ENCODE measurements at places on chromosomes 2 and 18.

- DNase-seq, result no peak
Measured at GRCh38 chr18:13447621-13448334, 229.2 kb downstream of the LDLRAD4 start.

- no peak for DNase-seq
Measured at GRCh38 chr2:152221839-152222238, 46.3 kb upstream of the STAM2 start.

- DNase-seq, result no peak
Measured at GRCh38 chr2:19574778-19575260, 216.4 kb upstream of the OSR1 start.

- no peak for DNase-seq
Measured at GRCh38 chr2:180021850-180022249, 14.8 kb upstream of the CWC22 start.

- no peak for DNase-seq
Measured at GRCh38 chr18:73918816-73919215, 228.8 kb downstream of the FBXO15 start.

DNA sequence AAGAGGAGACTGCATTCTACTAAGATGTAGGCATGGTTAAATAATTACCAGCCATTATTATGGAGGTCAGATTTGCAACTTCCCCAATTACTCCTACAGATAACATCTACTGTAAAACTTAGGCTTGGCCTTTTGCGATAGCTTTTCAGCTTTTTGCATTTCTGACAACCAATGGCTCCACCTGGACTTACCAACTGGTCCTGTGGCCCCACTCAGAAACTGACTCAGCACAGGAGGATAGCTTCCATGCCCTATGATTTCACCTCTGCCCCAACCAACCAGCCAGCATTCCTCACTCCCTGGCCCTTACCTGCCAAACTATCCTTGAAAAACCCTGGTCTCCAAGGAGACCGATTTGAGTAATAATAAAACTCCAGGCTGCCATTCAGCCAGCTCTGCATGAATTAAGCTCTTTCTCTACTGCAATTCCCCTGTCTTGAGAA lies 28.2 kb downstream of the TUBB6 start:
- DNase-seq, result no peak

- DNase-seq, result no peak
Measured at GRCh38 chr2:10303181-10303693, 533 bp downstream of the HPCAL1 start.

- no peak for DNase-seq
Measured at GRCh38 chr2:62713837-62714236, 8.3 kb downstream of the EHBP1 start.

DNA sequence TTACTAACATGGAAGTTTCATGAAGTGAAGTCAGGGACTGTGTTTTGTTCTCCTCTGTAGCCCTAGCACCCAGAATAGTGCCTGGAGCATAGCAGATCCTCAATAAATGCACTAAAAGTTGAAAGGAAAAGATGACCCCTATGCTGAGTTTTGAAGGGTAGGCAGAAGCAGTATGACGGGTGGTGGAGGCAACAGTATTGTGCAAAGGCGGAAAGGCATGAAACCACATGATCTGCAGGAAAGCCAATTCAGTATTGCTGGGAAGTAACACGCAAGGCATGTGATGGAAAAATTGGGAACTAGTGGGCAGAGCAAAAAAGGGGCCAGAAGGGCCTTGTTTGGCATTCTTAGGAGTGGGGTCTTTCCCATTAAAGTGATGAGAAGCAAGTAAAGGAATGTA lies 23.1 kb downstream of the DTNB start:
- no peak for DNase-seq

DNA sequence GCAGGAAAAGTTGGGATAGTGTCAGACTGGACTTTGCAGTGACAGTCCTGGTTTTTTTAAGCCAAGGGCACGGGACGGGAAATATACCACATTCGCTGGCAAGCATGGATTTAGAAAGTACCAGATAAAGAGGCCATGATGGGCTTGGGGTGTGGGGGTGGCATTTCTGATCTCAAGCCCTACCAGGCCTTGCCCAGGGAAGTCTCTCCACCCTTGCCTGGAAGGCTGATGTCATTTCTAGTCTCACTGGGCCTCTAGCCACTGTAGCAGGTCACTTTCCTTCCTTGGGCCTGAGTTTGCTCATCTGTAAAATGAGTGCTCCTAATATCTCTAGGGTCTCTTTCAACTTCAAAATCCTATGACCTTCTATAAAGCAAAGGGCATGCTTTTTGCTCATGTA lies 1.8 kb downstream of the ZBTB7C start:
- no peak for DNase-seq

DNA sequence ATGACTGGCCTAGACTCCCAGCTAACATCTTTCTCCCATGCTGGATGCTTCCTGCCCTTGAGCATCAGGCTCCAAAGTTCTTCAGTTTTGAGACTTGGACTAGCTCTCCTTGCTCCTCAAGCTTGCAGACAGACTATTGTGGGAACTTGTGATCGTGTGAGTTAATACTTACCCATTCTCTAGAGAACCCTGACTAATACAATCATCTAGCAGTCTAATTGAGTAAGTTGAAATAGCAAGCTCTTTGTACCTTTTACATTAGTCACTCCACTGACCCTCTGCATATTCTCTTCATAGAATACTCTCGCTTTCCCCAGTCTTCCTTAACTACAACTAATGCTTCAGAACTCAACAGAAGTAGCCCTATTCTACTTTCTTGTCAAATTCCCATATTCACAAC lies 434.6 kb upstream of the NXPH2 start:
- no peak for DNase-seq

- DNase-seq, result no peak
Measured at GRCh38 chr2:156803967-156804366, 367.8 kb downstream of the GPD2 start.

- DNase-seq, result no peak
Measured at GRCh38 chr2:220191031-220191430, 563.6 kb downstream of the SLC4A3 start.

DNA sequence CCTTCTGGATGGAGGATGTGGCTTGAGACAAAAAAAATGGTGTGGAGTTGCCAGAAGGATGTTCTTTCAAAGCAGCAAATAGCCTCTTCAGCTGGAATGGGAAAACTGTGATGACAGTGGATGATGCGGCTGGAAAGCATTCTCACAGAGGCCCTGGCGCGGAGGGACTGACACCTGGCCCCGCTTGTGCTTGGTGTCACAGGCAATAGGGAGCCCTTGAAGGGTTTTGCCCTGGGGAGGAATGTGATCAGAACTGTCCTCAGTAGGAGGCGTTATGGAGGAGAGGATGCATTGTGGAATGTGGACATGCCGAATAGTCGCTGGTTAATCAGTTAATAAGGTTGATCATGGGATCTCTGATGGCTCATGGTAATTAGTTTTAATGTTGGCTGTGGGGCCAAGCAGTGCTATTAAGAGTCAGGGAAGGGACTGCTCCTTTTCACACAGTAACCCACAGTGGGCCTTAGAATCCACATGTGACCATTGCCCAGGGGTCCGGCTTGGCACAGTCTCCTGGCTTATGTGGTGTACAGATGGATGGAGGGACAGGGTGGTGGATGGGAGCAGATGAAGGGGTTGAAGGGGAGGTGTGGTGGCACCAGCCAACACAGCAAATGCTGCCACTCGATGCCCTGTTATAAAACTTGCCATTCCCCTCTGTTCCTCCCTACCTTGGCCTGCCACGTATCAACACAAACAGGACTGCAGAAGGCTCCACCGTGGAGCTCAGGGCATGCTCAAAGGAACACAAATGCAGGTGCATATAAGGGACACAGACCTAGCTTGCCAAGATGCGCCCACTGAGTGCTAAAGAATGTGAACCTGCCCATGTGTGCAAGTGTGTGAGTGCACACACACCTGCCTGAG lies 71.7 kb downstream of the CIB4 start:
- DNase-seq, result no peak

DNA sequence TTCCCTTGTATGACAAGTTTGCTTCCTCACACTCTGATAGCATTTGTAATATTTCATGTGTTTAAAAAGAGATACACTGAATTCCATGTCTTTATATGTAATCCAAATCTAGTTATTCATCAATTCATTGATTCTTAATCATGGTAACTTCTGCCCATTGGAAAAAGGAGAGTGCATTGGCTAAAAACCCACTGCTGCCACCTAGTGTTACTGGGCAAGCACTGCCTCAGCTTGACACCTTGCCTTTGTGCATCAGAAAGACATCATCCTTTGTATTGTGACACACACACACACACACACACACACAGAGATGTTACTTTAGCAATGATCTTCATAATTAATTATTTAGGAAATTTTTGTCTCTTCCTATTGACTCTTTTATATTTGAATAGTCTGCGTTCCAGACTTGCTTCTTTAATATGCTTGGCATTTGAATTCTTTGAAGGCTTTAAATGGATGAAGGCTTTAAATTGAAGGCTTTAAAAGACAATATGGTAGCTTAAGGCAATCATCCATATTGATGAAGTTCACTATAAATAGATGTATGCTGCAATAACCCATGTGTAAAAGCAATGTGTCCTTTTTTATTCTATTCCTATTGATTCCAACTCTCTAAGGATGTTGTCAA lies 414.2 kb upstream of the CHST9 start:
- no peak for DNase-seq

- DNase-seq, result no peak
Measured at GRCh38 chr2:224799691-224800090, 83.5 kb upstream of the CCDC195 start.

DNA sequence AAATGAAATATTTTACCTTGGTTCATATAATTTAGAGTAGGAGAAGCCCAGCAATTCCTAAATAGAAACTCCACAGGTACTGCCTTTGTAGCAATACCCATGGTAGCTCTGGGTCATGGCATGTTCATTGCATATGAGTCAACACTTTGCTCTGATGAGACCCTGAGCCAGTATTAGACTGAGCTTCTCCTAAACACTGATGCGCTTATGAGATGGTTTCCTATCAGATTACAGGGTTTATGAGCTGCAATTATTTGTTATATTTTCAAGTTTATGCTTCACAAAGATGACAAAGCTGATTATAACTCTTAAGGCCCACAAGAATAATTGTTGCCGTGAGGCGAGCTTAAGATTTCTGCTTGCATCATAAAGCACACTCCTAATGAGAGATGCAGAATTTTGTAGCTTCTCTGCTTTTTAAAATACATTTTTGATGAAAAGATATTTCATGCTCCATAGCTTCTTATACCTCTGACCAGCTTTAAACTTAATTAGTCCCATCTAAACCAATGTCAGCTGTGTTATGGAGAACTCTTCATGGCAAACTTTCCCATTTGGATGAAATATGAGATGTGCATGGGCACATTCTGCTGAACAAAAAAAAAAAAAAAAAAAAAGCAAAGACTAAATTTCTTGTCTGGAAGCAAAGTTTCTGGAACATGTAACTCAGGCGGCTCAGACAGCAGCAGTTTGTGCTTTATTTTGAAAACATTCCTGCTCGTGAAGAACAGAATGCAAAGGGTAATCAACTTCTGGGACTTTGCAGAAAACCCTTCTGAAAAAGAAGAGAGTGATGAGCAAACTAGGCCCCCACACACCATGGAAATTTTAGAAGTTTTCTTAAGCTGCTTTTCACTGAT lies 162.6 kb downstream of the KCNE4 start:
- DNase-seq, result no peak

GRCh38 chr2:99605036-99605435 lies 115.2 kb upstream of the REV1 start:
- DNase-seq, result no peak

DNA sequence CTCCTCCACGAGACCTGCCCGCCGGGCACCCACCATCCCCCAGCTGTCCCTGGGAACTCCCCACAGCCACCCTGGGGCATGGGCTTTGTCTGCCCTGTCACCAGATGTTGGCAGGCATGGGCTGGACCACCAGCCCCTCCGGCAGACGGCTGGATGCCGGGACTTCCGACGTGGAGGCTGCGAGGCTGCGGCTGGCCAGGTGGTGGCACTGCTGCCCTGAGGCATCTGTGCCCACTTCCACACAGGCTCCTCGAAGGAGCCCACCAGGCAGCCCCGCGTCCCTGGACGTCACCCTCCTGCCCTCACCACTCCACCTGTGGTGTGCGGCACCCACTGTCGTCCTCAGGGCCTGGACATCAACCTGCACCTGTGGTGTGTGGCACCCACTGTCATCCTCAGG lies 319.9 kb upstream of the SALL3 start:
- no peak for DNase-seq

GRCh38 chr2:71358931-71359671 lies 27.5 kb downstream of the ZNF638 start:
- DNase-seq, result no peak

DNA sequence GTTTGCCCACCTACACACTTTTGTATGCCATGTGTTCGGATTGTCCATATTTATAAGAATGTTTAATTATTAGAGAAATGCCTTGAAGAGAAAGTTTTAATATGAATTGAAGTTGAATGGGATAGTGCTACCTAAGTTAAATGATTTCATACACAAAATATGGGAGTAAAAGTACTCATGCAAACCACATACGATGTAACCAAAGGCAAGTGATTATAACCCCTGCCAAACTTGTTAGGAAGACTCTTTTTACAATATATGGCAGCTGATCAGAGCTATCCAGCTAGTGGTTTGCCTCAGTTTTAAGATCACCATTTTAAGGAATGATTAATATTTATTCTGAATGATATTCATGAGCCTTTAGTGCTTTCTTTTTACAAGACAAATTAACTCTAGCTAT lies 106.7 kb downstream of the MYO1B start:
- no peak for DNase-seq

DNA sequence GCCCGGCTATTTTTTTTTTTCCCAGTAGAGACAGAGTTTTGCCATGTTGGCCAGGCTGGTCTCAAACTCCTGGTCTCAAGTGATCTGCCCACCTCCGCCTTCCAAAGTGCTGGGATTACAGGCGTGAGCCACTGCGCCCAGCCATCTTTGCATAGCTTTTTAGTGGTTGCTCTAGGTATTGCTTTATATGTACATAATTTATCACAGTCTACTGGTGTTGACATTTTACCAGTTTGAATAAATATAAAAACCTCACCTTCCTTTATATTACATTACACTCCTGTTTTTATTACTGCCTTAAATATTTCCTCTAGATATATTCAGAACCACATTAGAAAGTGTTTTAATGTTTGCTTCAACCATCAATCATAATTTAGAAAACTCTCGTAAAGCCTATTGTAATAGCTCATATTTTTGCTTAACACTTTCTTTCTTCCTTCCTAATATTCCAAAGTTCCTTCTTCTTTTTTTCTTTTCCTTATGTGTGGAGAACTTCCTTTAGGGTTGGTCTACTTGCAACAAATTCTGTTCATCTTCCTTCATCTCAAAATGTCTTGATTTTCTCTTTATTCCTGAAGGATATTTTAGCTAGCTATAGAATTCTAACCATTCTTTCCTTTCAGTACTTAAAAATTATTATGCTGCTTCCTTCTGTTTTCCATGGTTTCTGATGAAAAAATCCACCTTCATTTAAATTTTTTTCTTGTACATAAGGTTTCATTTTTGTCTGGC lies 82.2 kb upstream of the DAPL1 start:
- no peak for DNase-seq

DNA sequence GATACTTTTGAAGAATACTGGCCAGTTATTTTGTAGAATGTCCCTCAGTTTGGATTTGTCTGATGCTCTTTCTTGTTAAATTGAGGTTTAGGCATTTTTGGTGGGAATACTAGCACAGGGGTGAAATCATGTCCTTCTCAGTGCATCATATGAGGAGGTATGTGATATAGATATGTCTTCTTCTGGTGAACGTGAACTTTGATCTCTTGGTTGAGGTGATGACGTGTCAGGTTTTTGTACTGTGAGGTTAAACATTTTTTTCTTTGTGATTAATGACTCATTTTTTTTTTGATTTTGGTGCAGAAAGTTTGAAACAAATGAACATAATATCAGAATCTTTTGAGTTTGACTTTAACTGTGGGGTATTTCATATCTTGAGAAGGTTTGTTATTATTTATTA lies 11.0 kb downstream of the ZNF407 start:
- no peak for DNase-seq

GRCh38 chr2:68253219-68254068 lies 1.1 kb upstream of the PPP3R1 start:
- no peak for DNase-seq

Measured in T-helper 1 cell (primary cell).